ENCODE measurements at places on chromosomes 13 and 19.

DNA sequence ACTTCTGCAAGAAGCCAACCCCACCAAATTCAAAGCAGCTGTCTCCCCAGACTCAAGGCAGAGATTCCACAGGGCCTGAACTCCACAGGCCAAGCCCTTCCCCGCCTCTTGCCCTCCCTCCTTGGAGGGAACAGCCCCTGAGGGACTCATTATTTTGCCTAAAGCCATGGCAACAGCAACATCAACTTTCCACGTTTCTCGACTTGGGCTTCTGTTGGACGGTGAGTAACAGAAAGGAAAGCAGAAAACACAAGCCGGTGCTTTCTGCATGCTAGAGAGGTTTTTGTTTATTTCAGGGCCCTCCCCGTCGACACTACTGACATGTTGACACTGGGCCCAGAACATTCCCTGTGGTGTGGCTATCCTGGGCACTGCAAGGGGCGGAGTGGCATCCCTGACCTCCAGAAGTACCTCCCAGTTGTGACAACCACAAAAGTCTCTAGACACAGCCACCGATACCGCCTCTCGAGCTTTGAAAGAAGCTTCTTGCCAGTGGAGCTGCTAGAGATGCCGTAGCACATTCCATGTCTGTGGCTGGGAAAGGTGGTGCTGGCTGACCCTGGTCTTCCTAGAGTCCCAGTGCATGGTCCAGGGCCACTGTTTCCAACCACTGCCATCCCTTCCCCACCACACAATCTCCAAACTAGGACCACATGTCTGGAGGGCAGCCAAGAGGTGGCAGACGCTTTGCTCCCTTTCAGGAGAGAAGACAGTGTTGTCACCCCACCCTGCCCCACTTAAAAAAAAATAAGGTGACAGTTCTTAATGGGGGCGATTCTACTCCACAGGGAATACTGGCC lies 12.8 kb downstream of the CAPS start:
- no peak for DNase-seq

- DNase-seq: no peak
Measured at GRCh38 chr13:113369881-113370280, 6.0 kb upstream of the GRTP1 start.

DNA sequence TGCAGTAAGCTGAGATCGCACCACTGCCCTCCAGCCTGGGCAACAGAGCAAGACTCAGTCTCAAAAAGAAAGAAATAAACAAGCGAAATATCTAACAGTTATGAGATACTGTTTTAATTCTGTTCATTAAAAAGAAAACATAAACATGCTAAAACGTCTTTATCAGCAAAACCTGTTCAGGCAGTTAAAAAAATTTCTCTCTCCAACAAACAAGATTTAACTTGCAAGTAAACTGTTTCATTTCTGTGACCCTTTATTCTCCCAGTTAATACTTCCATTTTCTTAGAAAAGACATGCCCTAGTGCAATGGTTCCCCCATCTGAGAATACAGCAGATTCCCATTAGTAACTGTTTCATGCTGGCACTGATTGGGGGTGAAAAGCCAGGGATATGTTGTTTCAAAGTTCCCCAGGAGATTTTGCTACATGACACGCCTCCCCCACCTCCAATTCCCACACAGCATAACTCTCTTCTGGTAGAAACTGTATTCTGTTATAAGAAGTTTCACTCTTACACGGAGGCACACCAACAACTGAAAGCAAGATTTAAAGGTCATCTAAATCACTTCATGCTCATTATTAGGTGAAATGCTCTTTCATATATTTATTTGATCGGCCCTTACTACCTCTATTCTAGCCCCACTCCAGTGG lies 24.4 kb downstream of the ELF1 start:
- DNase-seq: no peak

- DNase-seq: peak; percentile 88
Measured at GRCh38 chr19:52646571-52647217, 8.5 kb upstream of the ZNF83 start.

GRCh38 chr13:83895994-83896580 lies 13.8 kb upstream of the SLITRK1 start:
- no peak for DNase-seq

DNA sequence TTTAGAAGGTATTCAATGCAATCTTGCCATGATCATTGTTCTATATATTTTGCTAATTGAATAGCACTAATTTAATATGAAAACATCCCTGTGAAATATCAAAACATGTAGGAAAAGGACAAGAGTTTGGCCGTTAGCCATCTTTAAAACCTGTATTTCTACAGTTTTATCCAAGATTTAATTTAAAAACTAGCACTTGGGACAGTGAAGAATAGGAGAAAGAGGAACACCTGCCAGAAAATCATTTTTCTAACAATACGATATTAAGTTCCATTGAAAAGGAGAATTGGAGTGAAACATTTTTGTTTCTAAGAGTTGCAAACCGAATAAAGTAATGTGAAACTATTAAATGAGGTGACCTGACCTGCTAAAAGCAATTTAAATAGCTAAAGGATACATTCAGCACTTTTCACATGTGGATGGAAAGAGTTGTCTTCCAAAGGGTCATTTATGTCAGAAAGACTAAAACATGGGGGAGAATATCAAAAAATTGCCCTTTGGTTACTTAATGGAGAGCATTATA lies 1673.6 kb upstream of the MIR17HG start:
- DNase-seq: no peak

- no peak for DNase-seq
Measured at GRCh38 chr13:110486061-110486715, 75.3 kb downstream of the RAB20 start.

GRCh38 chr19:1512671-1513498 lies at the start of gene ADAMTSL5:
TSS of gene ADAMTSL5 (minus strand) at chr19:1513019. CDS start at chr19:1510943, 2,076 bp downstream.
- DNase-seq: no peak

DNA sequence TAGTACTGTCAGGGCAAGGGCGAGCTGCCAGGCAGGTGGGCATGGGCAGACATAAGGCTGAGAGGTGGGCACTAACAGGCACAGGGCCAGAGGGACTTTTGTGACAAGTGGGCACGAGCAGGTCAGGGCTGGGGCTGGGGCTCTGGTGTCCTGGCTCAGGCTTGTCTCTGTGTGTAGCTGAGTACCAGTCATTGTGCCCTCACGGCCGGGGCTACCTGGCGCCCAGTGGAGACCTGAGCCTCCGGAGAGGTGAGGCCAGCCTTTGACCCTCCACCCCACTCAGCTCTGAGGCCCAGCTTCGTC lies 21.6 kb downstream of the LTBP4 start:
- no peak for DNase-seq

GRCh38 chr19:58304255-58304654 lies 922 bp upstream of the ERVK3-1 start:
- no peak for DNase-seq

DNA sequence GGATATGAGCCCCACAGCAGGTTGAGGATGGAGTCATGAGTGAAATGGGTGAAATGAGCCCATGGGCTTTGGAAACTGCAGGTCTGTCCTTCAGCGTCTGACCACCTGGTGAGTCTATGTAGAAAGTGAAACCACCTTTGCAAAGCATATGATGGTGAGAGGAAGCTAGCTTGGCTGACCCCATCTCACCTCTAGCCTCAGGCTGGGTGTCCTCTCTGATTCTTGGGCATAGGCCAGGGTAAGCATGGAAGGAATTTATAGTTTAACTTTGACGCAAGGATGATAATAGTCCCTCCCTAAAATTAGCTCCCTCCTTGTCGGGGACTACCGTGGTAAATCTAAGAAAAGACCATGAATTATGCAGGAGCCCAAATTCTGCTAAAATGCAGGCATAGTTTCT lies 16.8 kb upstream of the PSG9 start:
- no peak for DNase-seq

- DNase-seq: no peak
Measured at GRCh38 chr13:112270951-112271350, 105.2 kb upstream of the SPACA7 start.

GRCh38 chr19:15871570-15871969 lies 26.3 kb downstream of the CYP4F2 start:
- peak; percentile 76 for DNase-seq

GRCh38 chr19:43910884-43911283 lies 24.2 kb downstream of the ZNF45 start:
- no peak for DNase-seq

DNA sequence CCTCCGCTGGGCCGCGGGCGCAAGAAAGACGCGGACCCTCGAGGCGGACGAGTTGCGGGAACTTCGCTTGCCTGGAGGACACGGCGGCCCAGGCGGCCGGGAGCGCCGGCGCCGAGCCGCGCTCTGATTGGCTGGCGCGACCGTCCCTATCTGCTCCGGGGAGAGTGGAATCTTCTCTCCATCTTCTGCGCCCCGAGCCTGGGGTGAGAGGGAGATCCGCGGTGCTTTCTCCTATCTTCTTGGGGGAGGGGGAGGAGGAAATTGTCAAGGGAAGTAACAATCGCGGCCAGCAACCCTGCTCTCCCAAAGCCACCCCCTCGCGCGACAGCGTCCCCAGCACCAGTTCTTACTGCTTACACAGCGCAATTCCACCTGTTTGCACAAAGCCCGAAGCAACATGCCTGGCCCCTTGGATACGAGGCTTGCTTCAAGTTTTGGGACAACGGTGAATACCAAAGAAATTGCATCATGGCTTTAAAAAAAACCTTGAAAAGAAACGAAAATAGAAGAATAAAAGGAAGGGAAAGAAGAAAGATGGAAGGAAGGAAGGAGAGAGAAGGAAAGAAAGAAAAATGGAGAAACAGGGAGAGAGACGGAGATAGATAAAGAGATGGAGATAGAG lies 4.8 kb downstream of the SOX21 start:
- DNase-seq: no peak

GRCh38 chr13:23858546-23858945 lies 30.7 kb downstream of the MIPEP start:
- no peak for DNase-seq

- no peak for DNase-seq
Measured at GRCh38 chr19:16135430-16136127, 7.9 kb upstream of the HSH2D start.

- DNase-seq: no peak
Measured at GRCh38 chr13:41588899-41589298, 131.5 kb downstream of the RGCC start.

GRCh38 chr13:44795176-44795575 lies 194.1 kb downstream of the NUFIP1 start:
- no peak for DNase-seq

DNA sequence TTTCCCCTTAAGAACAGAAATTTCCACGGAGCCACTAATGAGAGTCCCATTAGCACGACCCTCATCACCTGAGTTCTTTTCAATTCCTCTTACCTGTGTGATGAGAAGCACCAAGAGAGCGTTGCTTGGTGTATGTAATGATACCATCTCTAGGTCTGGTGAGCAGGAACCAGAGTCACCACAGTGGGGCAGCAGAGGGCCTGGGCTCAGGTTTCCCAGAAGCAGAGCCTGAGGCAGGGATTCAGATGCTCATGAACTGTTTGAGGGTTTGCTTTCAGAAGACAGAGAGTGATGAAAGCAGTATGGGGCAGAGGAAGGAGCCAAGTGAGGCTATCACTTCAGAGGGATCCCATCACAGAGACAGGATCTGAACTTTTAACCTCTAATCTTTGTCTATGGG lies 3.1 kb upstream of the PTPRH start:
- no peak for DNase-seq
